Cerebellum (tissue), 4 donors: ENCODE measurements at places on chromosomes 11 and 22. TPM values are rescaled to one million over a fixed set of nuclear protein-coding genes. Genes with fewer than 3 reads are reported as not detected.

The ANO9 gene
- total RNA-seq: not detected

The RASL10A gene
- total RNA-seq: not detected

The C11orf52 gene
- total RNA-seq: not detected

The OR8D4 gene
- total RNA-seq: 0.18 TPM

The DGAT2 gene
- total RNA-seq: 2.4 TPM

The ZBTB16 gene
- total RNA-seq: 4.2 TPM

The MYEOV gene
- not detected for total RNA-seq

- DNase-seq: no peak
Observed at GRCh38 chr11:23897453-23898286, 599.2 kb upstream of the LUZP2 start.

DNA sequence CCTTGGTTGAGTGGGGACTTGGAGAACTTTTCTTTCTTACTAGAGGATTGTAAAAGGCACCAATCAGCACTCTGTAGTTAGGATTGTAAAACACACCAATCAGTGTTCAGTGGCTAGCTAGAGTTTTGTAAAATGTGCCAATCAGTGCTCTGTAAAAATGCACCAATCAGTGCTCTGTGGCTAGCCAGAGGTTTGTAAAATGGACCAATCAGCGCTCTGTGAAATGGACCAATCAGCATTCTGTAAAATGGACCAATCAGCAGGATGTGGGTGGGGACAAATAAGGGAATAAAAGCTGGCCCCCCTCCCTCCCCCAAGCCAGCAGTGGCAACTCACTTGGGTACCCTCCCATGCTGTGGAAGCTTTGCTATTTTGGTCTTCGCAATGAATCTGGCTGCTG is 5.5 kb upstream of the DRG1 start:
- DNase-seq: no peak

DNA sequence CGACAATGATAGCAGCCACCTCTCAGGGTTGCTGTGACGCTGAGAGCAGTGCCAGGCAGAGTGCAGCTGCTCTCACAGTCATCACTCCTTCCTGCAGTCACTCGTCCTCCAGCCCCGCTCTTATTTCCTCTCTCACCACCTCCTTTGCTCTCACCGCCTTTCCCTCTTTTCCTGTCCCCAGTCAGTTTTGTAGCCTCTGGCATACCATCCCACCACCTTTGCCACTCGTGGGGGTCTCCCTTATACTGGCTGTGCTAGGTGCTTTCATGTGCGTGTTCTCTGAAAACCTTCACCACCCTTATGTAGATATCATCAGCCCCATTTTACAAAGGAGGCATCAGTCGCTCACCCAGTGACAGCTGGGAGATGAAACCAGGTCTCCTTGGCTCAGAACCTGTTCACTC is 19.3 kb upstream of the ST3GAL4 start:
- DNase-seq: no peak

DNA sequence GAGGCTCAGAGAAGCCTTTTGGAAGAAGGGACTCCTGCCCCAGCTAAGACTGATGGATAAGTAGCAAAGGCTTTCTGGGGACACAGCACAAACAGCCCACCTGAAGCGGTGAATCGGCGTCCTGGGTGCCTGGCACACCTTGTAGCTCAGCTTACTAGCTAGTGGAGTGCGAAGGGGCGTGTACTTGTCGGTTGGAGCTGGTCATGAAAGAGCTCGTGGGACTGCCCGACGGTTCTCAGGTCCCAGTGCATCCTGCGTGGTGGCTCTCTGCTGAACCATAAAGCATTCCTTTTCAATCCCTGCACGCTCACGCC is 690 bp upstream of the UVRAG start:
- DNase-seq: no peak

- DNase-seq: no peak
Observed at GRCh38 chr11:10561947-10562346, 6.5 kb downstream of the LYVE1 start.

- no peak for DNase-seq
Observed at GRCh38 chr22:47318041-47318737, 555.7 kb downstream of the TBC1D22A start.

- no peak for DNase-seq
Observed at GRCh38 chr11:15613251-15613650, 498.5 kb downstream of the INSC start.

GRCh38 chr11:121350314-121351082 is 57.9 kb downstream of the SC5D start:
- DNase-seq: no peak

GRCh38 chr11:67290801-67291200 is 1.7 kb downstream of the ANKRD13D start:
- no peak for DNase-seq

- no peak for DNase-seq
Observed at GRCh38 chr22:19723983-19724827, 866 bp downstream of the GP1BB start.

DNA sequence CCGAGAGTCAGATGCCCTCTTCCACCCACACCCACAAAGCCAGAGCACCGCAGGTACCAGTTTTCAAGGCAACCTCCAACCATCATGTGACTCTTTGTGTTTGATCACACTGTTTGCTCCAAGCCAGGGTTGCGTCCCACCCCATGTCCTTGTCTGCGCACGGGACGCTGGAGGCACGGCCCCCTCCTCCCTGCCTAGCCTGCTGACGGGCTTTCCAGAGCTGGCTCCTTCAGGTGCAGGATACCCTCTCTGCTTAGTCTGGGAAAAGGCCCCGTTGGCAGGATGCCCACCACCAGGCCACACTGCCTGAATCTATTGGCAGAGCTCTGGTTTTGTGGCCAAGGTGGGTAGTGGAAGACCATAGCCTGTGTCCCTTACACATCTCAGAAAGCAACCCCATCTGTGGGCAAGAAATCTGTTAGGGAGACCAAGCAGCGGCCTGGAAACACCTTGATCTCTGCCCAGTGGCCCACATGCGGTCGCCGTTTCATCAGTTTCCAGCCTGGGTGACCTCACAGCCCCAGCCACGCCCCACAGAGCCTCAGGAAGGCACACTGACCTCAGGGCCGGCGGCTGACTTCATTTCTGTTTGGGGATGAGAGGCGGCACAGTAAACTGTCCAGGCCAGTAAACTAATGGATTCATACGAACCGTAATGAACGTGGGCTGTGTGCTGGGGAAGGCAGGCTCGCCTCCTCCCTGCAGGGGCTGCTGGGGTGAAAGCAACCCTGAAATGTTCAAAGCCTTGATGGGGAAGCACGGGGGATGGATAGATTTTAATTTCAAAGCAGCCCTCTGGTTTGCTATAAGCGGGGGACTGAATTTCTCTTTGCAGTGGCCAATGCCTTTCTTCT is 25.8 kb downstream of the CDPF1 start:
- DNase-seq: no peak

- no peak for DNase-seq
Observed at GRCh38 chr11:67627812-67628624, 1.7 kb downstream of the NUDT8 start.

DNA sequence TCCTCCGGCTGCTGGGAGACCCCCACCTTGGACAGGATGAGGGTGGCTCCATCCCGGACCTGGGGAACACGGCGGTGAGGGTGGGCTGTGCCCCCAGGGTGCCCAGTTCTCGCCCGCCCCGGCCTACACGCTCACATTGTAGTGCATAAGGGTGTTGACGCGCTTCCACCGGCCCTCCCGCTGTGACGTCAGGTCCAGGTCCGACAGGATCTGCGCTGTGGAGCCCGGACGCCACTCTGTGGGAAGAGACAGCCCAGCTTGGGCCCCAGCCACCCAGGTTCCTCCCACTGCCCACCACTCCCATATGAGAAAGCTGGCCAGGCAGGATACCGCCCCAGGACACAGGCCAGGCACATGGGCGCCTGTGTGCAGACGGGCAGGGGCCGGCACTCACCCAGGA is 8.3 kb upstream of the MAPK11 start:
- DNase-seq: no peak

DNA sequence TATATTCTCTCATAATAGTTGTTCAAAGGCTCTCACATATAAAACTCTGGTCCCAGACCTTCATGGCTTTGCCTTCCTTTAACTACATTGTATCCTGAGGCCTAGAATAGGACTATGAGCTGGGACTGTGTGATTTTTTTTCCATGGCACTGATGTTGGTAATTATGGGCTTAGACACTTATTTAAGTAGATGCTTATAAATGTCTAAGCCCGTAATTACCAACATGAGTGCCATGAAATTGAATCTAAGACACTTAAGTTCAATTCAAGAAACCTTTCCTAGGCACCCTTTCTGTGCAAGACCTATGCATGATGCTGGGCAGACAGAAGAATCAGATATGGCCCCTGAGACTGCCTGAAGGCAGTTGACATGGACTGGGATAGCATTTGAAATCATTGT is 63.0 kb downstream of the P4HA3 start:
- no peak for DNase-seq
